CD4-positive, alpha-beta T cell treated with Interleukin-17A for 1 hour (primary cell): ENCODE measurements at places on chromosomes 7 and 10.

- DNase-seq: peak; percentile 5
Measured at GRCh38 chr7:122544463-122544862, 154.5 kb downstream of the RNF133 start.

DNA sequence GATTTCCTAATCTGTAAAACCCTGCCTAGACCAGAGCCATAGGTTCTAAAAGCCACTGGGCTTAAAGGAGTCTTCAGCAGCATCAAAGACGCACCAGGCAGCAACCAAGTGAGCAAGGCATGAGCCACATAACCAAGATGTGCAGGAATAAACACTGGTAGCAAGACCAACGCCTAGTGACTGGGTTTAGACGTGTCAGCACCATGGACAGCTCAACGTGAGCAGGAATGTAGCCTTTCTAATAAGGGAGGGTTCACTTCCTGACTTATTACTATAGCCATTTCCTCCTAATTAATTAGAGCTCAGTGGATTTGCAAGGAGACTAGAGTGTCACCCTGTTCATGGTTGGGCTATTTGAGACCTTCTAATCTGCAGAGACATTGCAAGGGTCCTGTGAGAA lies 223.7 kb downstream of the LHFPL3 start:
- DNase-seq: no peak

GRCh38 chr10:130764651-130765050 lies 546.9 kb downstream of the TCERG1L start:
- DNase-seq: no peak

DNA sequence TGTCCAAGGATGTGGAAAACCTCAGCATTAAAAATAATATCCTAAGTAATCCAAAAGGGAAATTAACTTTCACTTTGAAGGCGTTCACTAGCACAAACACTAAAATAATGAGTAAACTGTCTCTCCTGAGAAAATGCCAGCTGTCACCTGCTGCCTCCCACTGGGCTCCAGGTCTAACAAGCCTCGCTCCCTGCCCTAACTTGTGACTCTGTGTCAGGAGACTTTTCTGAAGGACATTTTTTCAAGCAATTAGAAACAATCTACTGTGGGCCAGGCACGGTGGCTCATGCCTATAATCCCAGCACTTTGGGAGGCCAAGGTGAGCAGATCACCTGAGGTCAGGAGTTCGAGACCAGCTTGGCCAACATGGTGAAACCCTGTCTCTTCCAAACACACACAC lies 72.8 kb upstream of the GLCCI1 start:
- DNase-seq: no peak

GRCh38 chr7:77537778-77538280 lies 734 bp downstream of the PTPN12 start:
- DNase-seq: peak; percentile 25
